ENCODE measurements at places on chromosomes 2 and 18. TPM values are rescaled to one million over a fixed set of nuclear protein-coding genes. Genes with fewer than 3 reads are reported as not detected.

Gene ITPRIPL1
- 0.33 TPM for total RNA-seq

Gene COLEC12
- total RNA-seq = 1.6 TPM

Gene DYNC2LI1
- total RNA-seq = 6.1 TPM

Gene SLC9A4
- total RNA-seq = not detected

Gene RAB6D
- total RNA-seq = not detected

Gene RAB17
- total RNA-seq = 96.5 TPM

Gene PTPN4
- total RNA-seq = 34.6 TPM

Gene EPHA4
- total RNA-seq = 1.1 TPM

Gene MAP3K19
- not detected for total RNA-seq

Gene ST3GAL5
- total RNA-seq = 4.5 TPM

Gene GLI2
- total RNA-seq = 0.14 TPM

Gene HOXD12
- not detected for total RNA-seq

Gene ANKRD30BL
- 0.08 TPM for total RNA-seq

Gene SP5
- total RNA-seq = 0.84 TPM

Gene ASB18
- not detected for total RNA-seq

Gene ADRA2B
- 1.3 TPM for total RNA-seq

Gene GREB1
- total RNA-seq = 5.4 TPM

Gene ADAM23
- 0.51 TPM for total RNA-seq

Data from liver (tissue), 10 donors.